WTC11 (cell line): ENCODE measurements at places on chromosomes 7 and 10.

DNA sequence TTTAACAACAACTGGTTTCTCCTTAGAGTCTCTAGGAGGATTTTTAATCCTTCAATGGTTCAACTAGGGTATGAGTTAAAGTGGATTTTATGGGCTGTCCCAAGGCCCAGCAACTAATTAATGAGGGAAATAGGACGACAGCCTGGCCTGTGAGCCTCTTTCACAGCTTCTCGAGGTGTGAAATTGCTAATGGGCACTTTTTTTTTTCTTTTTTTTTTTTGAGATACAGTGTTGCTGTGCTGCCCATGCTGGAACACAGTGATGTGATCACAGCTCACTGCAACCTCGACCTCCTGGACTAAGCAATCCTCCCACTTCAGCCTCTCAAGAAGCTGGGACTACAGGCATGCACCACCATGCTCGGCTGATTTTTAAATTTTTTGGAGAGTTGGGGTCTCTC, 87.0 kb downstream of the MARCHF5 start:
- no peak for DNase-seq

DNA sequence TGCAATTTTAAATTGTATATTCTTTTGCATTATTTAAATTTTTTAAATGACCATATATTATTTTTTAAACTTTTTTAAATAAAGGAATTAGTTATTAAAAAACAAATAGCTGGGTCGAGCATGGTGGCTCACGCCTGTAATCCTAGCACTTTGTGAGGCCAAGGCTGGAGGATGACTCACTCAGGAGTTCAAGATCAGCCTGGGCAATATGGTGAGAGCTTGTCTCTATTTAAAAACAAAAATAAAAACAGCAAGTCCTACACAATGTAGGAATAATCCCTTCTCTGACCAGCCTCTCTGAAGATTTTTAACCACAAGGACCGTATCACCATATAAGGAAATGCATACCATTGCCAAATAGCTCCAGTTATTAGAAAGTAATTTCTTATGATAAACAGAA, 19.6 kb downstream of the NOC3L start:
- no peak for DNase-seq

DNA sequence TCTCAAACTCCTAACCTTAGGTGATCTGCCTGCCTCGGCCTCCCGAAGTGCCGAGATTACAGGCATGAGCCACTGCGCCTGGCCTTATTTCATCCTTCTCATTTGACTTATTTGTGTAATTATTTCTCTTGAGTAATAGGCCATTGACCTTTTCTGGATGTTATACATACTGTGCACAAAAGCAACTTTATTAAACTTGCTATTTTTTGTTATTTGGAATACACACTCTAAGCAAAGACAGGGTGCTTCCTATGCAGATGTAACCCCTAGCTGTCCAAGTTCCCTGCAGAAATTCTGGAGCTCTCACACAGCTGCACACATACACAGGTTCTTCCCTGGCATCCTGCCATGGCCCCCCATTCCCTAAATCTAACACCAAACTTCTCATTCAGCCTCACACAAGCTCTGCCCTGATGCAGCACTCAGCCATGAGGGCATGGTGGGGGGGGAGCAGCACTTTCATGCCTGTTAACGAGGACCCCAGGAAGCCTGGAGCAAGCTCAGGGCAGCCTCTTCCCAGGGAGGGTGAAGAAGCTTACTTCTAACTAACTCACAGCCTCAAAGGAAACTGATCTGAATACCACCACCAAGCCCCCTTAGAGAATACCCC, 33.2 kb downstream of the SH3PXD2A start:
- DNase-seq, result no peak

GRCh38 chr7:45679516-45679915, 105.3 kb downstream of the ADCY1 start:
- DNase-seq, result peak; percentile 5

DNA sequence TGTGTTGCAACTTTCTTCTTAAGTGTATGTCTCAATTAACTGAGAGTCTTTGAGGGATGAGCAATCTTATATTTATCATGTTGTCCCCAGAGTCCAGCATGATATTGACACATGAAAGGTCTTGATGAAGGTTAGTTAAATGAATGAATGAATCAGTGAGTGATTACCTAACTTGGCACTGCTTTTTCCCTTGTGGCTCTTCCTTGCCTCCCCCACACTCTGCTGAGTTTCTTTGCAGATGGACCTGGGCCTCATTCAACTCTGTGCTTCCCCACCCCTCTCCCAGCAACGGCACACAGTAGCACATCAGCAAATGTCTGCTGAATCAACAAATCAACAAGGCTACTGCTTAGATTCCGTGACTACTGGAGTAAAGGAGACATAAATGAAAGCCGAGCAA, 235.1 kb upstream of the CXCL12 start:
- no peak for DNase-seq

DNA sequence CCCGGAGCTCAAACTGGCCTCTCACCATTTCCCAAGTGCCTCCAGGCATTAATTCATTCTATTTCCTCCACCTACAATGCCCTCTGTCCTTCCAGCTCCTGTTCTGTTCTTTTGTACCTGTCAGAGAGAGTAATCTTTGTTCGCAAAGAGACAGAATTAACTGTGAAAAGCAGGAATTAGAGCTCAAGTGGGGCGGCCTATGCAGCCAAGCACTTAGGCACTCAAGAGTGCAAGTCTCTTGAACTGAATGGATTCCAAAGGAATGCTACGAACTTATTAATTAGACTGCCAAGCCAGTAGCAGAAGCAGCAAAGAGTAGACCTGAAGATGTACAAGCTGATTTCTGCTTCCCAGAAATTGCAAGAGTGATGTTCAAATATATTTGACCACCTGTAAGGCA, 338.3 kb upstream of the AUTS2 start:
- no peak for DNase-seq

GRCh38 chr10:74851831-74852230, 25.4 kb downstream of the KAT6B start:
- DNase-seq, result no peak

DNA sequence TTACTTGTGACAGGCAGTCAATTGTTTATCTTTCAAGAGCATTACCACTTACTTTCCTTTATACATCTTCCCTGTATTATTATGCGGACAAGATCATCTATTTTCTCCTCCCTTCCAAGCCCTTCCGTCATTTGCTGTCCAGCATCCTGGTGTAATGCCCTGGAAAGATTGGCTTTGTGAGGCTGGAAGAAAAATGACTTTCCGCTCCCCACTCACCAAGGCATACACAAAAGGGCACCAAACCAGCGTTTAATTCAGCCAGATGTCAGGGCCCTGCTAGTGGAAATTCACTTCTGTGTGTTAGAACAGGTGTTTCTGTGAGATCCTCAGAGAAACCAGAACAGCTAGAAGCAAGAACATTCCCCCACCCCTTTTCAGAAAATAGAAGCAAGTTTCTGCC, 128.1 kb upstream of the NANOS1 start:
- DNase-seq, result no peak

- peak; percentile 81 for DNase-seq
These were observed 79.3 kb downstream of the INSYN2A start for GRCh38 chr10:127117125-127117524.

- peak; percentile 21 for DNase-seq
These were observed 82.2 kb upstream of the NAMPT start for GRCh38 chr7:106367018-106367420.

DNA sequence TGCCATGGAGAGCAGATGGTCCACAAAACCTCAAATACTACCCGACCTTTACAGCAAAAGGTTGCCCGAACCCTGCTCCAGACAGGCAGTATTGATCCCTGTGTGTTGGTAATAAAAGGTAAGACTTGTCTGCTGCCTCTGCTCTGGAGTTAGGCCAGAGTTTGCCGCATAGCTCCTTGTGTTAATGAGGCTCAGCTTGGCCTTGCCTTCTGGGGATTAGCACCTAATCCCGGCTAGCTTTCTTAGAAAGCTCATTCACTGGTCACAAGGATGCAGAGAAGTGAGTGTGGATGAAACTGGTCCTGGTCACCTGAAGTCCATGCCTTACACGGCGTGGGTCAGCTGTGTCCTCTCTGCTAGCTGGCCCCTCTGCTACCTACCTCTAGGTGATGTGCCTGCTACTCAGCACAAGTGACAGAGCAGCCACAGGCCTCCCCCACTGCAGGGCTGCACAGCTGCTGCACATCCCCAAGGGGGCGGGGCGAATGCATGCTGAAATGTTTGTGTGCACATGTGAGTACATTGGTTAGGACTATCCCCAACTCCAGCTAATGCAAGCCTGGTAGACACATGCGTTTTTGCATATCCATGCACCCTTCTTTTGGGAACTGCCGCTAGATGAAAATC, 31.7 kb upstream of the SYPL1 start:
- peak; percentile 23 for DNase-seq

DNA sequence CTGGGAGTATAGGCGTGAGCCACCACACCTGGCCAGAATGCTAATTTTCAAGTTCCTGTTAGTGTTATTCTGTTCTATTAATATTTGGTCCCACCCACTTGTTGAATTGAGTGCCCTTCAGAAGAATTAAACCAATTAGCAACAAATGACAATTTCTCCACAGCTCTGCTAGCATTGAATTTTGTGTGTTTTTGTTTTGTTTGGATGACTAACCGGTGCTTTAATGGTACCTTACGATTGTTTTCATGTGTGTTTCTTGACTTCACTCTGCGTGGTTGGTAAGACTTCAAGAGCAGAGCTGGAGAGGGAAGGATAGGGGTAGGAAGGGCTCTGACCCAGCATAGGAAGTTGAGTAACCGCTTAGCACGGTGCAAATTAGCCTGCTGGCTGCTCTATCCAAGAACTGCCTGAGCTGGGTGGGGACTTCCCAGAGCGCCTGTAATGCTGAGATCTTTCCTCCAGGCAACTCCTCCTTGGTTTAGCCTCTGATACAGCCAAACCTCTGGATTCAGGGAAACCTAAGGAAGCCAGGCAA, 4.6 kb downstream of the ARPC1B start:
- no peak for DNase-seq
